Glutamatergic neuron (in vitro differentiated cells): ENCODE measurements at places on chromosomes 16 and 17. TPM values are rescaled to one million over a fixed set of nuclear protein-coding genes. Genes with fewer than 3 reads are reported as not detected.

KRTAP2-2 gene
- total RNA-seq: not detected

WFDC1 gene
- 0.93 TPM for total RNA-seq

- no peak for DNase-seq
Observed at GRCh38 chr17:10585529-10585928, 36.1 kb upstream of the MYH2 start.

DNA sequence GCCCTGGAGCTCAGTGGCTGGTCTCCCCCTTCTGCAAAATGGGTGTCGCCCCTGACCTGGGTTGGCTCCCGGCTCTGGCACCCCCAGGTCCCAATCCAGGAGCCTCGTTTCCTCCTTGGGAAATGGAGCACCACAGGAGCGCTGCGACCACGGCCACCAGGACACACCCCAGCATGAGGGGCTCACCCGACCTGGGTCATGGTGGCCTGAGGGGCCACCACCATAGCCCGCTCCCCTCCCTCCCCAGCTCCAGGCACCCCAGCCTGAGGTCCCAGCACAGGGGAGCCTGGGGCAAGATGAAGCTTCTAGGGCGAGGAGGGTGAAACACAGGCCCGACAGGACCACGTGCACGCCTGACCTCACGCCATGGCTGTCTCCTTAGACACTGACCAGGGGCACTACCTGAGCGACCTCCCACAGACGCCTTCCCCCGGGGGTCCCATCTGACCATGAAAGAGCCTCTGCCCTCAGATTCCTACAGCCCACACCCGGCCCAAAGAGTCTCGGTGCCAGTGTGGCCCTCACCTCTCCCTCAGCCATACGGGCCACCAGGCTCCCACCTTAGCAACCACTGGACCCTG, 11.8 kb downstream of the BCAR1 start:
- peak; percentile 14 for DNase-seq

GRCh38 chr17:75906143-75906884, 1.6 kb upstream of the MRPL38 start:
- DNase-seq: no peak

IGF2BP1 gene
- total RNA-seq: 260 TPM

GRCh38 chr17:50152736-50153135, 2.3 kb upstream of the PPP1R9B start:
- DNase-seq: no peak

TBC1D3I gene
- 3.0 TPM for total RNA-seq

DNA sequence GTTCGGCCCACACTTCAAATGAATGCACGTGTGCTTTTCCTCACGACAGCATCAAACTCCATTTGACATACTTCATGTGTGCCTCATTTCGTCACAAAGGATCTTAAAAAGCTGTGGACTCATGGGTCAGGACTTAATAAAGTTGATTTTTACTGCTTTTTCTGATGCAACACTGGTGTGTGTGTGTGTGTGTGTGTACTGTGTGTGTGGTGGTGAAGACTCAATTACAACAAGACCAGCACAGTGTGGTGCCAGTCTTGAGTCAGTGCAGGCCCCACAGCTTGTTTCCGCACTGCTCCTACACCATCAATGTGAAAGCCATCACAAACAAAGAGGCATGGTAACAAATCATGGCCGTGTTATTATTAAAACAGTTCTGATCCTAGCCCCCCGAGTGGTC, 17.7 kb downstream of the CDIP1 start:
- DNase-seq: no peak

DNA sequence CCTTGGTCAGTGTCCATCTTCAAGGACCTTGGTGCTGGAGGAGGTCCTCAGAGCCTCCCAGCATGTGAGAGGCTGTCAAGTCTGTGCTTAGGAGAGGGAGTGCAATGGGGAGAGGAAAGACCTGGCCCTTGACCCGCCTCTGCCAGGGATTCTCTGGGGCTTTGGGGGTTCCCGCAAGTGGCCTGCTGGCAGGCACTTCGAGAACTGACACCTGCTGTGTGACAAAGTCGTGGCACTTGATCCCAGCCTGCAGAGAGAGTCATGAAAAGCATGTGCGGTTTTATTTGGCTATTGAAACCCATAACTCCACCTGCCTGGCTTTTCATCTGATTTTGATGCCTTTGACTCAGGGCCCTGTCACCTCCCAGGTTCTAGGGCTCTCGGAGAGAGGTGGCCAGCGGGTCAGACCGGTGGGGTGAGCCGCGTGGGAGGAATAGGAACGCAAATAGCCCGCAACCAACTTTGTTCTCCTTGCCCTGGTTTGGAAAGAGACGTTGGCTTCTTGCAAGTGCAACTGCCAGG, 42.8 kb upstream of the GSE1 start:
- no peak for DNase-seq

HS3ST3B1 gene
- total RNA-seq: 2.4 TPM

HOXB7 gene
- 0.64 TPM for total RNA-seq

- no peak for DNase-seq
Observed at GRCh38 chr17:59776577-59776976, 69.1 kb downstream of the VMP1 start.

DNA sequence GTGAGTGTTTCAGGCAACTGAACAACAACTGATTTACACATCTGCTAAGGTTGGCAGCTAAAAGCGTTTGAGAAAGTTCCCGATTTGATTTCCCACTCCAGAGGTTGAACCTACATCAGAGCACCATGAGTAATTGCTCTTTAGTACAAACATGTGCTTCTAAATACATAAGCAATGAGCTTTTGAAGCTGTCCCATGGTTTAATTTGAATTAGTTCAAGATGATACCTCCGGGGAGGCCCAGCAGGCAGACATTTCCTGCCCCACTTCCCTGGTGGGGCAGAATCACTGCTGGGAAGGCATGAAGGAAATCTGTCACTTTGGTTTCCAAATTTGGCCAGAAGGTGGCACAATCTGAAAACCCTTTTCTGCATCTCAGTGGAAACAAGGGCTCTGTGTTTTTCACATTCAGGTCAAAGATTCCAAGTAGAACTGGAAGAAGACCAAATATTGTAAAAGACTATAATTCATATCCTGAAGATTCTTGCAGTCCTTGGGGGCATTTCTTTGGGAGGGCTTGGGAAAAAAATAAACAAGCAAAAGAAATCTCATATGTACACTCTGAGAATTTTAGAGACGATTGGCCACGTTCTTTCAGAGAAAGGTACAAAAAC, 176.2 kb upstream of the FAM20A start:
- DNase-seq: peak; percentile 27

MFSD6L gene
- total RNA-seq: not detected

- peak; percentile 46 for DNase-seq
Observed at GRCh38 chr17:12790249-12791106, 1.2 kb downstream of the ARHGAP44 start.

- DNase-seq: no peak
Observed at GRCh38 chr16:14472357-14472756, 157.7 kb downstream of the PARN start.

DNA sequence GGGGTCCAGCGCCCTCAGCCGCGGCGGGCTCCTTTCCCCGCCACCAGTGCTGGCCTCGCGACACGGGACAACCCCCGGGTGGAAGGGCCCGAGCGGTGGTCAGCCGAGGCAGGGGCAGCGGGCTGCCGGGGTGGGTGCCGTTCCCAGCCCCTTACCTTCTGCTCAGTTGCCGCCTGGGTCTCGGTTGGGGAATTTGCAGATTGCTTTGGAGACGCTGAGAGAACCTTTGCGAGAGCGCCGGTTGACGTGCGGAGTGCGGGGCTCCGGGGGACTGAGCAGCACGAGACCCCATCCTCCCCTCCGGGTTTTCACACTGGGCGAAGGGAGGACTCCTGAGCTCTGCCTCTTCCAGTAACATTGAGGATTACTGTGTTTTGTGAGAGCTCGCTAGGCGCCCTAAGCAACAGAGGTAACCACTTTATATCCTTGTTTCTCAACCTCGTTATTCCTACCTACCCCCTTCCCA, 381 bp downstream of the CTNS start:
- peak; percentile 40 for DNase-seq

GRCh38 chr16:3546986-3547682, 30.1 kb downstream of the NLRC3 start:
- DNase-seq: no peak

- DNase-seq: no peak
Observed at GRCh38 chr17:48592057-48592514, 1.5 kb downstream of the HOXB5 start.
